Occipital lobe (tissue), 3 donors: ENCODE measurements at places on chromosomes 13 and 19. TPM values are rescaled to one million over a fixed set of nuclear protein-coding genes. Genes with fewer than 3 reads are reported as not detected.

Gene PSG2
- not detected for total RNA-seq

Gene CFD
- 2.8 TPM for total RNA-seq

Gene RCBTB2
- total RNA-seq: 45.2 TPM

Gene KLC3
- total RNA-seq: 0.16 TPM

DNA sequence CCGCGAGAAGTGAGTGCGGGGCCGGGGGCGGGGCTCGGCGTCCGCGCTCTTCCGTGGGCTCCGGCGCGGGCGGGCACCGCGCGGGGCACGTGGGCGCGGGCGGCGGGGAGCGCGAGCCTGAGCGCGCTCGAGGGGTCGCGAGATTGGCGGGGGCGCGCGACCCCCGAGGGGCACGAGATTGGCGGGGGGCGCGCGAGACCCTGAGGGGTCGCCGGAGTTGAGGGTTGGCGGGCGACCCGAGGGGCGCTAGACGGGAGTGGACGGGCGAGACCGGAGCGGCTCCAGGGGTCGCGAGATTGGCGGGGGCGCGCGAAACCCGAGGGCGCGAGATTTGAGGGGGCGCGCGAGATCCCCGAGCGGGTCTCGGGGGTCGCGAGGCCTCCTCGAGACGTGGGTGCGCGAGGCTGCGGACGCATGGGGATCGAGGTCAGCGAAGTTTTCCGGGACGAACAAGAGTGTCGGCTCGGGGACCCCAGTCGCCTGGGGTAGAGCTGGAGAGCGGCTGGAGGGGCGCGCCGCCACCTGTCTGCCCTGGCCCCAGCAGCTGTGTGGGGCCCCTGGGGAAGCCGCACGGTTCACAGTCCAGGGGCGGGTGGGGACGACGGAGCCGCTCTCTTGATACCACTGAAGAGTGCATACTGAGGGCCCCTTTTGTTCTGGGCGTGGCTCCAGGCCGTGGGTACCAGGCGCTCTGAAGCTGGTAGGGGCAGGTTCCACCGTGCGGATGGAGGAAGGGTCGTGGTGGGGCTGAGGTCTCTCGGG is 682 bp downstream of the SSBP4 start:
- DNase-seq: no peak

DNA sequence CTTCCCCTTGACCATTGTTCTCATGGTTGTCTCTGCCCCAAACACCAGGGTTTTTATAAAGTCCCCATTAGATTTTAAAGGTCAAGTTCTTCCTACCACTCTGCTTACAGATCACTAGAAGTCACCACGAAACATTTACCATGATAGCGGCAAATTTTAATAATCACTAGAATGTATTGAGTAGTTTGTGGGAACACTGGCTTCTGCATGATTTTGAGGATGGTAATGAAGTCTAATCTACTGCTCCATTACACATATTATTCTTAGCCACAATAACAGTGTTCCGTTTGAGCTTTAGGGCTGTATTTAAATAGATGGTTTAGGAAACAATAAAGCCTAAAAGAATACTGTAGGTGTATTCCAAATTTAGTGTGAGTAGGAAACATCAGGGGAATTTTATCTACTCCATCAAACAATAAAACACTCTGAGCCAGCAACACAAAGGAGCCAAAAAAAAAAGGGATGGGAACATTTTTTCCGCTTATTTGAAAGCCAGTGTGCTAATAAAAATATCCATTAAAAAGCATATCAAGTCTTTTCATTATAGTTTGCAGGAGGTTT is 49.7 kb downstream of the KLF12 start:
- DNase-seq: no peak

DNA sequence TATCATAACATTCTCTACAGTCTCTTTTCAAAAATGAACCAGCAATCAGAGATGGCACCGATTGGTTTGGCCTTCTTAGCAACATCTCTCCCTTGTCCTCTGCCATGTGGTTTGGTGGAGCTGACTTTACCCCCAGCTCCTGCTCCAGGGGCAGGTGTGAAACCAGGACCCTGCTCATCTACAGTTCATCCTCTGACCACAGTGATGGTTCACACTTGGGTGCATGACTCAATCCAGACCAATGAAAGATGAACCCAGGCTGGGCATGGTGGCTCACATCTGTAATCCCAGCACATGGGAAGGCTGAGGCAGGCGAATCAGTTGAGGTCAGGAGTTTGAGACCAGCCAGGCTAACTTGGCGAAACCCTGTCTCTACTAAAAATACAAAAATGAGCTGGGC is 33.6 kb upstream of the FFAR2 start:
- DNase-seq: no peak

DNA sequence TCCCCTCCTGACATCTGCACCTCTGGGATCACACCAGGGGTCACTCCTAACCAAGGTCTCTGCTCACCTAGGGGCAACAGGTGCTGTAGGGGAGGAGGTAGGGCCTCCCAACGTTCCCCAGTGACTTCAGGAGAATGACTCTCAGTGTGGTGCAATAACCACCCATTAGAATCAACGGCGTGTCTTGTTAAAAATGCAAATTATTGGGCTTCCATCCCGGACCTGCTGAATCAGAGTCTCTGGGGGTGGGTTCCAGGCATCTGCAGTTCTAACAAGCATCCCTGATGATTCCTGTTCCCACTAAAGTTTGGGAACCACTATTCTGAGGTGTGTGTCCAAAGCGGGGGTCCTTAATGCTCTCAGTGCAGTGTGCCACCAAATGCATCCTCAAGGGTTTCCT is 84.6 kb downstream of the CRYL1 start:
- no peak for DNase-seq

- no peak for DNase-seq
These were observed at the start of gene BST2 for GRCh38 chr19:17405250-17406045. BST2 (minus strand) TSS chr19:17405630; CDS start chr19:17405575, 55 bp downstream.

- no peak for DNase-seq
These were observed 97.5 kb downstream of the SCGB2B2 start for GRCh38 chr19:34579281-34580054.

DNA sequence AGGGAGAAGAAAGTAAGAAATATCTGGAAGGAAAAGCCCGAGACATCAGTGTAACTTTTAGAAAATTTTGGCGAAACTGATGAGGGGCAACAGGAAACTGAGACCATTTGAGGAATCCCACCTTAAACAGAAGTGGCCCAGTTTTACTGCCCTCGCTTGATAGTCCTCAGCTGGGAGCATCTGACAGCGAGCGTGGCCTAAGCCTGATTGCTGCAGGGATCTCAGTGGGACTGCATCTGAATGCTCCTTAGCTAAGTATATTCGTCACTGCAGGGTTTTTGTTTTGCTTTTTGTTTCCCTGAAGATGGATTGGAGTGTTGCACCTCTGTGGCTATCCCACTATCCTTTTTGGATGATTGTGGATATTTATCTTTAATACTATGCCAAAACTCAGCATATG is 262.7 kb upstream of the KLHL1 start:
- no peak for DNase-seq

DNA sequence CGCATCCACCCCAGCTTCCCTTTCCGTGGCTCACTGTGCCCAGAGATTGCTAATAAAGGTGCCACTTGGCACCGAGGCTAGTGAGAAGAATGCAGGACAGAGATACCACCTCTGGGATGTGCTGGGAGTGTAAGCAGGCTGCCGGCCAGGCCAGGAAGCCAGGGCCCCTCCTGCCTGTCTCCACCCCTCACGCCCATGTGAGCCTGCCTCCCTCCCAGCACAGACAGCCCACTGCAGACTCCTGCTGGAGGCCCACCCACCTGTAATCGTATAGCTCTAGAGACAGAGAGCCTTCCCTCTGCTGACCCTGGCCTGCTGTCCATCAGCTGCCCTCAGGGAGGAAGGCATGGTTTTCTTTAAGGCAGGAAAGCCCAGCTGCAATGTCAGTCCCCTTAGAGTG is 13.9 kb downstream of the VSTM2B start:
- DNase-seq: no peak
